Stimulated activated CD4-positive, alpha-beta T cell treated with anti-CD3 and anti-CD28 coated beads, Interleukin-12 subunit alpha, Interleukin-12 subunit beta, amount 100 ng/mL, for 4 hours (primary cell): ENCODE measurements at places on chromosomes 12 and 14.

DNA sequence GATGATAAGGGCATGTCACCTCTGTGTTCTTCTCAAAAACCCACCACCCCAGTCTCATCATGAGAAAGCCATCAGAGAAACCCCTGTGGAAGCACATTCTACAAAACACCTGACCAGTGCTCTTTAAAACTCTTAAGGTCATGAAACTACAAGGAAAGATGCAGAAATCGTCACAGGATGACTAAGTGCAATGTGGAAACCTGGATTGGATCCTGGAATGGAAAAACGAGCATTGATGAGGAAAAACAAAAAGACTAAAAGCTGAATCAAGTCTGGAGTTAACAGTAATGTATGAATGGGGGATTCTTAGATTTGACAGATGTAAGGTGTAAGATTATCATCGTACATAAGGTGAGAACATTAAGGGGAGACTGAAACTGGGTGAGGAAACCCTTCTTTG is 211.0 kb downstream of the TBX5 start:
- no peak for DNase-seq

DNA sequence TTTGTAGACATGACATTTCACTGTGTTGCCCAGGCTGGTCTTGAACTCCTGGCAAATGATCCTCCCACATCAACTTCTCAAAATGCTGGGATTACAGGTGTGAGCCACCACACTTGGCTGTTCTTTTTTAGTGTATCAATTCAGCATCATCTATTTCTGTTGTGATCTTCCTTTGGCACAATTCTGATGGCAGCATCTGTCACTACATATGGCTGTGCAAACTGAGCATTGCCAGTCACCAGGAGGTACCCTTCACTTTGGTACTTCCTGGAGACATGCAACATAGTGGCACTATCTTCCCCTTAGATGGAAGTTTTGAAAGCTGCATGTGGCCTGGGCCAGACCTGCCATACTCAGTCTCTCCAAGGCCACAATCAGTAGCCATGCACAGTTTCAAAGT is 467.1 kb upstream of the TMPO start:
- no peak for DNase-seq

DNA sequence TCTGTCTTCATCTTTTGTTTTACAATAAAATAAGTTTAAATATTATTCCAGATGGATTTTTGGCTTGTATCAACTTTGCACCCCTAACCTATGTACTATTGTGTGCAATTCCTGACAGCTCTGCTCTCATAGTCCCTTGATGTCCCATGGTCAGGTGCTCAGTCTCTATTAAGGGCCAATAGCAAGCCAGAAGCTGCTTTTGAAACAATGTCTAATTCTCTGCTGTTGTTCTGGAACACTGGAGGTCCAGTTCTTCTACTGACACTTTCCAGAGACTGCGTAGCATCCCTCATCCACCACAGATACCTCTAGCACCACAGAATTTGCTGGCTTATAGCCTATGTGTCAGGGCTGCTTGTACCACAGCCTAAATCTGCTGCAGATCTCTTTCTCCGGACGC is 74.6 kb downstream of the BRMS1L start:
- DNase-seq = no peak

DNA sequence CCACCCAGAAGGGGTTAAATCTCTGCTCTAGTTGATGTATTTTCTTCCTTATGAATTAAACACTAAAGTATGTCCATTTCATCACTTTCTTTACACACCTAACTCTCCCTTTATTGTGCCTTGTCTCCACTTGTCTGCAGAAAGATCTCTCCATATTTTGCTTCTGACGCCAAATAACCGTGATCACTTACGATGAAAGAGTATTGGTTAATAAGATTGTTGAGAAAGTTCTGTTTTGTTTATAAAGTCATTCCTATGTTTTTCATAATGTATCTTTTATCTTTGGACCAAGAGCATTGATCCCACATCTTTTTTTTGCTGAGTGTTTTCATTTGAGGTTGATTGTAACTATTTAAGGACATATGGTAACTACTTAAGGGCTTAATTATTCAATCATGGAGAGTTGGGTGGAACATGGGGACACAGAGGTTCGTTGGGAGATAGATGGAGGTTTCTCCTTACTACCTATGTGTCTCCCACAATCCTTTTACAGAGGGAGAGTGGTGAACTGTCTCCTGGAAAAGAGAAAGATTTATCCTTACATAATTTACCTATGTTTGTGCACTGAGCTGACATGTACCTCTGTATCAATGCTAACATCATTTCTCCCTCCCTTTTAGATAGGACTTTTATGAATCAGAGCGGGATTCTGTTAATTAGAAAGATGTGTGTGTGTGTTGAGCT is 120.7 kb upstream of the SLC38A2 start:
- DNase-seq = no peak

DNA sequence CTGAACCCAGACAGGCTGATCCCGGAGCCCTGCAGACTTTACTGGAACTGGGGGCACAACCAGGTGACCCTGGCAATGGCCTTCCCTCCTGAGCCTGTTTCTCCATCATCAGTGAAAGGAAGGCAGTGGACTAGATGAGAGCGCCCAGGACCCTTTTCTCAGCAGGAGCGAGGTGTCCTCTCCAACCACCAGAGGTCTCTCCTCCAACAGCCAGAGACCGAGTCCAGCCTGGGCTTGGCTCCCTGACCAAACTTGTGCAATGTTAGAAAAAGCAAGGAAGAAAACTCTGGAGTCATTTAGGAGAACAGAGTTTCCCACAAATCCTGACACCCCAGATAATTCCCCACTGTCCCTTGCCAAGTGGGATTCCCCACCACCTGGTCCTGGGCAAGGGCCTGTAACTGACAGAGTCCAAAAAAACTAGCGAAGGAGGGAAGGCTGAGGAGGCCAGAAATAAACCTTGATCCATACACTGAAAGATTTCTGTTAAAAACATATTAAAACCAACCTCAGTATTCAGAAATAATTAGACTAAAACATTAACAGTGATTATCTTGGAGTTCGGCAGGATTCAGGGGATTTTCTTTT is 9.0 kb downstream of the RPS6KL1 start:
- no peak for DNase-seq

DNA sequence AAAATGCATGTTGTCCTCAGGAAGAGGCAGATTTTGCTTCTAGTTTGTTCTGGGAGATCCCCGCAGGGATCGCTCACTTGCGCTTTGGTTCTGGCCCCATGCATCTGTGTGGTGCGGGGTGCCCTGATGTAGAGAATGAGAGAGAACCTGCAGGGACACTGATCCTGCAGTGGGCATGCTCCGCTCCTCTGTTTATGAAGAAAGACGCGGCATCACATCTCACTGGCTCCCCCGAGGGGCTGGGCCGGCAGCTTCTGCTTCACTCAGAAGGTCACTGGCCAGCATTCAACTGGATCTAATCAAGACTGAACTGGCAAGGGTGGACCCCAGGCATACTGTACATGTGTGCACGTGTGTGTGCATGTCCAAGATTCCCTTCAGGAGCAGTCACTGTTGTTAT is 164.2 kb downstream of the CALM1 start:
- no peak for DNase-seq

DNA sequence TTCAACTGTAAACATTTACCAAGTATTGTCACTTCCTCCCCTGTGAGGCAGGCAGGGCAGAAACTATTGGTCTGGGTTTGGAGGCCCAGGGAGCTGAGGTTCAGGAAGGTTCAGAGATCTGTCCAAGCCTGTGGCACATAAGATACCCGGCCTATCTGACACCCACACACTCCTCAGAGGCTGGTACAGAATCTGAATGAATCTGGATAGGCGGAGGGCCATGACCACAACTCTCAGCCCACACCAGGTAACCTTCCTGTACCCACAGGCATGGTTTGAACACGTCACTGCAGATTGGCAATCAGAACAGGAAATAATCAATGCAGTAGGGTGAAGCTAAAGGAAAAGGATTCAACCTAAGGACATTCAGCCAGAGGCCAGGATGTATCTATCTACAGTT is 92.8 kb upstream of the TMCC3 start:
- DNase-seq = no peak

GRCh38 chr12:130058926-130059472 is 103.3 kb upstream of the FZD10 start:
- no peak for DNase-seq

DNA sequence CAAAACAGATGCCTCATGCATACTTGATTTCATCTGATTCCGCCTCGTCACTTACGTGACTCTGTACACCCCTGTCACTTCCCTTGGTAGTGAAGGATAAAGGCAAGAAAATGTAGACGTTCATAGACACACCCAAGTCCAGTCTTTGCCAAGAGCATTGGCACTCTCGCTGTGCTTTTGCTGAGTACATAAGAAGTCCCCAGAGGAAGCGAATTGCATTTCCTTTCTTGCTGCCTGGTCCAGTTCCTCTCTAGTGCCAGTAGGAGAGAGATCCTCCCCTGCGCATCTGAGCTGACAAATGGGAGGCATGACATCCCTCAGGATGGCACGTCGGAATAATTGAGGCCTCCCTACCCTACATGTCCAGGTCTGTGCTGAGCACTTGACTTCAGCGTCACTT is 21.3 kb upstream of the RIN3 start:
- no peak for DNase-seq

GRCh38 chr14:105323663-105324062 is 9.1 kb downstream of the PACS2 start:
- DNase-seq = no peak
